ENCODE measurements at places on chromosomes 5 and 9.

DNA sequence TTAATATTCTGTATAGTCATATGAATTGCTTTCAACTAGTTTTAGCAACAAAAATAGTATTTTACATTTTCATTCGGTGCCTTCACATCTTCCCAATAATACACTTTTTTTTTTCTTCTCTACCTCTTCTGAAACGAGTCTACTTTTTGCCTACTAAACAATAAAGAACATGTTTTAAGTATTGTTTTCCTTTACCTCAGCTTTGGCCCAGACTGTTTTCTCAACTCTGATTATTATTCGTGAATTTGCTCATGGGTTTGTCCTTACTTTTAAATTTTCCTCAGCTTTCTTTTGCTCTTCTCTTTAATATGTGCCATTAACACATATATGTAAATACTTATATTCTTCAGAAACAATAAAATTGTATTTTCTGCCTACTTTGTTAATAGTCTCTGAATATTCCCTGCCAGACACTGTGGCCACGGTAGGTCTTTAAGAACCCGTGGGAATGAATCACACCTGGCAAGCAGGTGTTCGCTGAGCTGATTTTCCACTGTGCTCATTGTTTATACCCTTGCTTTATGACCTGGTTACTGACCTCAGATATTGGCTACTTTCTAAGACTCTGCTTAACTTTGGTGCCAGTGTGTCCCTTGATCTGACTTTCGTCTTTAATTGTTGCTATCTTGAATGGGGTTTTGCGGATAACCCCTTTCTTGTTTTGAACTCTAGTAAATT is 49.1 kb downstream of the FAM170A start:
- no peak for DNase-seq

DNA sequence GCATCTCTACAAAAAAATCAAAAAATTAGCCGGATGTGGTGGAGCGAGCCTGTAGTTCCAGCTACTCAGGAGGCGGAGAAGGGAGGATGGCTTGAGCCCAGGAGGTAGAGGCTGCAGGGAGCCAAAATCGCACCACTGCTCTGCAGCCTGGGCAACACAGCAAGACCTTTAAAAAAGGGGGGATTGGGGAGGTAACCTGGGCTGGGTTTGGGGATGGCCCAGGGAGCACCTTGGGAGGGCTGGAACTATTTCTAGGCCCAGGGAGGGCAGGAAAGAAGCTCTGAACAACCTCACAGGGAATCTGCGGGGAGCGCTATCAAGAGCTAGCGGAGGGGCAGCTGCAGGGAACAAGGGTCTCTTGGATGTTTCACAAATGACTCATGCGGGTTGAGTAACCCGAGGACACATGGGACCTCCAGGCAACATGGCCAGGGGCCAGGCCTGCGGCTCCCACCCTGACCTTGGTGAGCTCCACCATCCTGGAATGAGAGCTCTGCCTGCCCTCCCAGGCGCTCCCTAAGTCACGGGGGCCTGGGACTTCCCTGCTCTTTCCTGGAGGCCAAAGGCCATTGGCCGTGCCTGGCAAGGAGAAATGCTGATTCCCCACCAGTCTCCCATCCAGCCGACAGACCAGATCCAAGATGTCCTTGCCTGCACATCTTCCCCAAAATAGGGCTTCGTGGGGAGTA is 23.4 kb downstream of the SARDH start:
- DNase-seq: no peak

DNA sequence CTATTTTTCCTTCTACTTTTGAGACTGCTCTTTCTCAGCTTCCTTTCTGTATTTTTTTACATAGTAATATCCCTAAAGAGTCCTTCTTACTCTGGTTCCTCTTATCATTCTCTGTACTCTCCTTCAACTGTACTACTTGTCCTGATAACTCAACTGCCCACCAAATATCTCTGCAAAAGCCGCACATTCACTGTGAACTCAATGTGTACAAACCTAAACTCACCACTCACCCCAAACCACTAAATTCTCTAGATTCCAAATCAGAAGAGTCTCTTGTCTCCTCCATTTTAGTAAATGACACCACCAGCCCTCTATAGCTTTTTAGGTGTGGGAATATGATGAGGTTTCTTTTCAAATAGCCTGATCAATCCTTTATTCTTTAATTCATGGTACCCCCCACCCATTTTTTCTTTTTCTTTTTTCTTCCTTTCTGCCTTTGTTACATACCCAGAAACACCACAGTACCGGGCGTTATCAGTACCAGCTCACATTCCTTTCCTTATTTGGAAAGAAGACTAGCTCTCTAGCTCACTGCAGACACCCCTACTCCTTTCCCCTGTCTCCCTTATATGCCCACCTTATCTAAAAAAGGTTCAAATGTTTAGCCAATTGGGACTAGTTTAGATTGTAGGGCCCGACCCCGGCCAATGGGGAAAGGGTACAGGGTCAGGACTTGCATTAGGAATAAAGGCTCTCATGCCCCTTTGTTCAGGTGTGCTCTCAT is 63.1 kb upstream of the RANBP6 start:
- no peak for DNase-seq

DNA sequence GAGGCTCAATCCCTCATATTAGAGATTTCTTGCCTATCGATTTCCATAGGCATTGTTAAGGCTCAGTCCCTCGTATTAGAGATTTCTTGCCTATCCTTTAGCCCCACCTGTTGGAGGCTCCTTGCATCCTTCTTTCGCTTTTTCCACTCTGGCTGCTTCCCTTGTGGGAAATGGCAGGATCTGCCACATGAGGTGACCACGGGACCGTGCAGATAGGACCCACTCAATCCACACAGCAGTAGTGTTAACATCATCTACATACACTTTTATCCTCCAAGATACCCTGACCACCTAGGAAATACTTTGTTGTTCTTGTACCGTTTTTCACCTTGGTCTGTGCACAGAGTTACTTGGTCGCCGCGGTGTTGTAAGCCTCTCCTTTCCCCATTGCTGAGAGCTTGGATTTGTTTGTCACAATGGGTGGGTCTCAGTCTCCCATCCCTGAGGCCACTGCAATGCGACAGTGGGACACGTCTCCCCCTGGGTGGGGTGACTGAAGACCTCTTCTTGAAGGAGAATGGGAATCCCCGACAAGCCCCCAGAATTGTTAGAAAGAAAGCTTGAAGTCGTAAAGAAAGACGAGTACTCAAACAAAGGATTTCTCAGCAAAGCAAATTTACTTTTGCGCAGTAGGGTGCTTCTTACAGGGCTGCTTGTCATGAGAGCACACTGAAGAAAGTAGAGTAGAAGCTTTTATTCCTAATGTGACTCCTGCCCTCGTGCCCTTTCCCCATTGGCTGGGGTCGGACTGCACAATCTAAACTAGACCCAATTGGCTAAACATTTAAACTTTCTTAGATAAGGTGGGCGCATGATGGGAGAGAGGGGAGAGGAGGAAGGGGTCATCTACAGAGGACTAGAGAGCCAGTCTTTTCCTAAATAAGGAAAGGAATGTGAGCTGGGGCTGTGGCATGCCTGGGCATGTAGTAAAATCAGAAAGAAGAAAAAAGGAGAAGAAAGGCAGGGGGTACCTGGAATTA is 19.8 kb downstream of the IFT74 start:
- no peak for DNase-seq

- no peak for DNase-seq
These were observed 117.5 kb upstream of the MTAP start for GRCh38 chr9:21684831-21685362.

DNA sequence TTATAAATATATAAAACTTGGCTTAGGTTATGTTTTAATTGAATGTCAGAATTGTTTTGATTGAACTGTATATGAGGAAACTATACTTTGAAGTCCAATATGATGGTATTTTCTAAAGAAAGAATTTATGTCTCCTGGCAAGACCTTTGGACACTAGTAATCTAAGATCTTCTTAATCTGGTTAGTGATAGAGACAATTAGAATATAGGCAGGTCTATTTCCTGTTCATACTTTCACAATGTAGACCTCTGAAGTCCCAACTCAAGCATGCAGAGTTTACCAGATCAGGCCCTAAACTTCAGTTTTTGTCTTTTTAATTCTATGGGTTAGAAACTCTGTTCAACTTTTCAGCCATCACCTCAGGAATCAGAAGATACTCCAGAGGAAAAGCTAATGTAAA is 6.9 kb upstream of the TMEM161B start:
- no peak for DNase-seq

DNA sequence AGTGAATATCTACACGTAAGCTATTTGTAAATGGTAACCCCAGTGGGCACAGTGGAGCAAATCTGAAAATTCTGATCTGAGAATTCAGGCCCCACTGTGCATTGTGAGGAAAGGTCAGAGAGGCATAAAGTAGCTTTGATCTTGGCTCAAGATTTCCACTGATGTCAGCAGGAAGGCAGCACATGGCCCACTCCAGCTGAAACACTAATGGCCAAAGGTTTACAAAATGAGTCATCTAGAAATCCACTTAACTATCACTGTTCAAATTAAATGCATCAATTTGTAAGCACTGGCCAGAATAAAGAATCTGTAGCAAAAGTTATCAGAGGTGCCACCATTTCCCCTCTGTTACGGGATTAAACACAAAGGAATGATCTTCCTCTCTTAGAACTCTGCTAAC is 191.6 kb downstream of the C9orf152 start:
- DNase-seq: peak; percentile 18

DNA sequence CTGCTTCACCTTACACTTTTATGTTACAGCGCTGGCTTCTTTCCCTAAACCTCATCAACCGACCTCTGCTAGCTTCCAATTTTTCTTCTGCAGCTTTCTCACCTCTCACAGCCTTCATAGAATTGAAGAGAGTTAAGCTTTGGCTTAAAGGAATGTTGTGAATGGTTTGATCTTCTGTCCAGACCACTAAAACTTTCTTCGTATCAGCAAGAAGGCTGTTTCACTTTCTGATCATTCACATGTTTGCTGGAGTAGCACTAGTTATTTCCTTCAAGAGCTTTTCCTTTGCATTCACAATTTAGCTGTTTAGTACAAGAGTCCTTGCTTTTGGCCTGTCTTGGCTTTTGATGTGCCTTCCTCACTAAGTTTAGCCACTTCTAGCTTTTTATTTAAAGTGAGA is 49.5 kb downstream of the NR3C1 start:
- no peak for DNase-seq

DNA sequence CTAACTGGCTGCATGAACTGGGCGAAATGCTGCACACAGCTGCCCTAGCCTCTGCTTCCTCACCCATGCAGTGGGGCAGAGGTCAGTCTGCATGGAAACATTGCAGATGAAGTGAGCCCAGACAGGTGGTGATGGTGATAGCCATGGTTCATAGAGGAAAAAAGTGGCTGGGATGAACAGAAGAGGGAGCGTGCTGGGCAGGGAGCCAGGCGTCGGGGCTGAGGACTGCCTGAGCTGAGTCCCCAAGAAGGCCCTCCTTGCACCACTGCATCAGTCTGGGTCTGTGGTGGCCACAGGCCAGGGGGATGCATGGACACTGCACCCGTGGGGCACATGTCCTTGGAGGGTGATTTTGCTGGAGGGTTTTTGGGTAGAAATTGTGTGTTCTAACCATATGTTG is 80.5 kb downstream of the AMBP start:
- DNase-seq: no peak

DNA sequence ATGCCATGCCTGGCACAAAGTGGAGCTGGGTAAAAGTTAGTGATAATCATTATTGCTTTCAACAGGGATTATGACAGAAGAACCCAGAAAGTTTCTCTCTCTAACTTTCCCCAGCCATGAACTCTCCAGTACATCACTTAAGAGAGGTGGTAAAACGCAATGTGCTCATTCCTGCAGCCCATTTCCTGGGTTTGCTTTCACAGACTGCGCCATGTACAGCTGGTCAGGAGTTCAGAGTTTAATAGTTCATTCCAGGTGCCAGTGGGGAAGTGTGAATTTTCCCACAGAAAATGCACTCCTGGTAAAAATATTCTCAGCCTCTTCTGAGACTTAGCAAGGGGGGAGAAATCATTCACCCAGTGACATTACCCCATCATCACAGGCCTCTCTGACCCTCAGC is 35.5 kb downstream of the ADAM19 start:
- no peak for DNase-seq

- DNase-seq: no peak
These were observed 10.7 kb downstream of the PDLIM4 start for GRCh38 chr5:132267931-132268768.

DNA sequence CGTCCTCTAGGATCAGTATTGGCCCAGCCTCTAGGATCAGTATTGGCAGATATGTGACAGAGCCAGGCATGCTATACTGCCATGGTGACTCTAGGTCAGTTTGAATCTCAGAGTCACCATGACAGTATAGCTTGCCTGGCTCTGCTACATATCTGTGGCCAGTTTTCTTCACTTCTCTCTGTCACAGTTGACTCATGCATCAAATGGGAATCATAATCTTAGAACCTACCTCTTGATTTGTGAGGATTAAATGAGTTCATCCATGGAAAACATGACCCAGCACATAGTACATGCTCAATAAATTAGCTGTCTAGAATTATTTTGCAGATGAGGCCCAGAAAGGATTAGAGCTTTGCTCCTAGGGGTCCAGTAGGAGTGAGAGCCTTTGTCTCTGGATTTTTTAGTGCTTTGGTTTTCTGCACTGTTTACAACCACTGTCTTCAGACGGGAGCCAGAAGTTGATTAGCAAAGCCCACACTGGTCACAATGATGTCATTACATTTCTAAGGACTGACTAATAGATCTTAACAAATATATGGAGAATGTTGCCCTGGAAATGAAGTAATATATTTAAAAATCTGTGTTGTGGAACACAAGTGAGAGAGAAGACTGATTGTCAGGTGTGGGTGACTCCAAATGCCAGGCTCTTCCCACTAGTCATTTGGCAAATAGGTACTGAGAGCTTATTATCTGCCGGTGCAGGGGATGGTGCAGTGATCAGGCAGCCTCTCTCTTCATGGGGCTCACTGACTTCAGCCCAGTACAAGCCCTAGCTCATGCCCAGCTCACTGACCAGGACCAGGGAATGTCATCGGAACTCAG is 76.0 kb downstream of the COL15A1 start:
- DNase-seq: no peak

GRCh38 chr5:56307714-56308333 is 74.7 kb upstream of the ANKRD55 start:
- no peak for DNase-seq

DNA sequence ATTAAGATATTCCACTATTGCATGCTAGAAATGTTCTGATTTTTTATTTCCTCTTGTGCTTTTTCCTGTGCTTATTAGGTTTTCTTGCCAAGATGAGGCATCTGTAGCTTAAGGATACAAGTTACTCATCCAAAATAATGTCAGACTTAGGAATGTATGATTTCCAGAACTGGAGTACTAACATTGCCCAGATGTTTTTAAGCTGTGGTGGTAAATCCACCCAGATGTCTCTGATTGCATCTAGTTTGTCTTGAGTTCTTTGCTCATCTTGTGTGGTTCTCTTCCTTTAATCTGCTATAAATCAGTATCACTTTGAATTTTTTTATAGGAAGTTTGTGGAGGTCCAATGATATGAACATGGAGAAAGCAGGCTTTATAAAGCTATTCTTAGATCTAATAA is 337.5 kb upstream of the ZNF608 start:
- no peak for DNase-seq

GRCh38 chr9:90906316-90907055 is 104.9 kb downstream of the SYK start:
- no peak for DNase-seq

DNA sequence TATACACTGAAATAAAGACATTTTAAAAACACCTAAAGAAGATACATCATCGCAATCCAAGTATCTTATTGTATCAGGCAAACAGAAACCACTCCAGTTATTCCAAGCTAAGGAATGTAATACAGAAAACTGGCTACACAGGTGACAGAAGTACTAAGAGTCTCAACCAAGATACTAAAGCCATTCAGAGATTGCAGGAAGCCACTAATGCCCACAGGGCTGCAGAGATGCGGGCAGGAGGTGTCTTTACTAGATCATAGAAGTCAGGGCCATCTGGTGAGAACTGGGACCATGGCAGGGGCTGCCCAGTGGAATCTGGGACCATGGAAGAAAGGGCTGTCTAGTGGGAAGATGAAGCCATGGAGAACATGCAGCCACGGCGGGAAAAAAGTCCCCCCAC is 365.6 kb downstream of the NDUFS4 start:
- no peak for DNase-seq
